ENCODE measurements at places on chromosomes 1 and 21. TPM values are rescaled to one million over a fixed set of nuclear protein-coding genes. Genes with fewer than 3 reads are reported as not detected.

The RIPPLY3 gene
- not detected for total RNA-seq

The CHODL gene
- 0.07 TPM for total RNA-seq

The REN gene
- total RNA-seq = not detected

The PPIAL4G gene
- total RNA-seq = not detected

The GSTM1 gene
- not detected for total RNA-seq

The OLIG2 gene
- total RNA-seq = not detected

The TMPRSS3 gene
- not detected for total RNA-seq

The GJB5 gene
- total RNA-seq = not detected

The TFF1 gene
- total RNA-seq = not detected

The ODF2L gene
- 48.1 TPM for total RNA-seq

The FMOD gene
- total RNA-seq = 0.07 TPM

The RUNX3 gene
- under 0.01 TPM for total RNA-seq

The TRNP1 gene
- 10.9 TPM for total RNA-seq

The AK2 gene
- 102 TPM for total RNA-seq

The CD101 gene
- 0.11 TPM for total RNA-seq

The DENND2C gene
- total RNA-seq = 0.32 TPM

The ADAM30 gene
- not detected for total RNA-seq

The WNT4 gene
- 0.13 TPM for total RNA-seq

The CHIA gene
- not detected for total RNA-seq

The PROK1 gene
- total RNA-seq = not detected

The PIP5K1A gene
- total RNA-seq = 61.1 TPM

The C1QC gene
- not detected for total RNA-seq
